ENCODE measurements at places on chromosomes 5 and 9.
A peak's percentile ranks its signal among the peaks of the same experiment; 100 is the strongest.

- DNase-seq: peak; percentile 27
These were observed 3.3 kb downstream of the AFAP1L1 start for GRCh38 chr5:149274939-149275338.

GRCh38 chr5:132506094-132506692 lies 15.6 kb upstream of the IRF1 start:
- DNase-seq: peak; percentile 83

DNA sequence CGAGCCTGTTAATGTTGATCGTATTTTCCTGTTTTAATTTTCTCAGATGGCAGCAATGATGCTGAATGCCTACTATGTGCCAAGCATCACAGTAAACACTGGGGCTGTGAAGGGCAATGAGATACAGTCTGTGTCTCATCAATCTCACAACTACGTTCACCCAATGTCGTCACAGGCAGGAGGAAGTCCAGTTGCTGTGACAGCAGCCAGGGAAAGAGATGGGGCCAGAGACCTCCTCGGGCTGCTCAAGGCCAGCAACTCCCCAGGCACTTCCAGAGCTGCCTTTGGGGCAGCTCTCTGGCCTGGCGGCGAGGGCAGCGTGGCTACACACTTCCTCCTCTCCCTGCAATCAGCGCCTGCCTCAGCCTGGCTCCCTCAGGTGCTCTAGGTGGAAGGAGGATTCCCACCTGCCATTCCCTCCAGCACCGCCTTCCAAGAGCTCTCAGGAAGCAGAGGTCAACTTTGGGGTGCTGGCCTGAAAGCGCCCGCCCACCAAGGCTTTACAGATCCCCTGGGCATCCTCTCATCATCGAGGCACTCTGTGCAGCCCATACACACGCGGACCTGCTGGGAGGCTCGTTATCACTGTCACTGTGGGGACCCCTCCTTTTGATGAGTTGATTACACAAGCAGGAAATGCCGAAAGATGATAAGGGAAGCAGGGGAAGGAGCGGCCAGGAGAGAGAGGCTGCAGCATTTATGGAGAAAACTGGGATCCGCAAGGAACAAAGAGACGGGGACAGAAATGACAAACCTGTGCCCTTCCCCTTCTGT lies 159.2 kb downstream of the ZDHHC21 start:
- DNase-seq: no peak

- DNase-seq: no peak
These were observed 81.9 kb downstream of the APBA1 start for GRCh38 chr9:69590266-69590665.

GRCh38 chr5:36763454-36763853 lies 113.1 kb upstream of the NIPBL start:
- DNase-seq: no peak

GRCh38 chr9:94153905-94154304 lies 69.6 kb downstream of the PTPDC1 start:
- no peak for DNase-seq

DNA sequence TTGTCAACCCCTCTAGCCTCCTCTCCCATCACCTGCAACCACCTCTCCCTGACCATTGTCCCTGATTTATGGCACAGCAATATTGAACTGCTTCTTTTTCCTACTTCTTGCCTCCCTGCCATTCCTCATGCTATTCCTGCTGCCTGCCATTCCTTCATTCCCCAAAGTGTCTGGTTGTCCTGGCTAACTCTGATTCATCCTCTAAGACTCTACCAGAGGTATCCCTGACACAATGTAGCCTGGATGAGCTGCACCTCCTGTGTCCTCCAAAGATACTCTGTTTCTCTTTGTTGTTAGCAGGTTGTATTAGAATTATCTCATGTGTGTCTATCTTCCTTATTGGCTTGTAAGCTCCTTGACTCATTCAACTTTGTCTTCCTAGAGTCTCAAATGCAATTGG lies 53.5 kb upstream of the PTPN3 start:
- DNase-seq: no peak

DNA sequence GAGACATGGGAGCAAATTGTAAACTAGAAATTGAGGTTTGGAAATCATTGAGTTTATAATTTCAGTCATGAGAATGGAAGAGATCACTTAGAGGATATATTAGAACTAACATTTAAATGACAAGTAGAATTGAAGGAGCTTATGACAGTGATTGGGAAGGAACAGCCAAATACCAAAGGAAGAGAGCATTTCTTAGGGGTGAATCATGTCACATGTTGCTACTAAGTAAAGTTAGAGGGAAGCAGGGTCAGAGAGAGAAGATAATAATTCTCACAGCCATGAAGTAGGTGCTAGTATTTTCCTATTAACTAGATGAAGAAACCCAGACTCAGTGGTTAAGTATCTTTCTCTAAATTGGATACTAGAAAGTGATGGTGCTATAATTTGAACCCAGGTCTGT lies 59.3 kb downstream of the COMMD10 start:
- no peak for DNase-seq

DNA sequence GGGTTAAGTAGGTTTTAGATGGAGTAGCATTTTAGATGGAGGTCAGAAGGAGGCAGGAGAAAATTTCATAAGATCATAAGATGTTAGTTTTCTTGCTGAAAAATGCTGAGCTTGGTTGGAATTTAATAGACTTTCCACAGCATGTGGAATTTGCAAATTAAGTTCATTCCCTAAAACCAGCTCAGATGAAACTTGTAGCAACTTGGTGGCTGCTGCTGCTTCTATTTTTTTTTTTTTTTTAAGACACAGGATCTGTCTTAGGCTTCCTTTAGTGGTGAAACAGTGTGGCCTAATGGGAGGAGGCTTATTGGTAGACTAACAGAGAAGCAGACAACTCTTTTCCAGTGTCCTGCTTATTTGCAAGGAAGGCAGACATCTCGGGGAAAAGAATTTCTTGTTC lies 154.5 kb downstream of the AOPEP start:
- no peak for DNase-seq

DNA sequence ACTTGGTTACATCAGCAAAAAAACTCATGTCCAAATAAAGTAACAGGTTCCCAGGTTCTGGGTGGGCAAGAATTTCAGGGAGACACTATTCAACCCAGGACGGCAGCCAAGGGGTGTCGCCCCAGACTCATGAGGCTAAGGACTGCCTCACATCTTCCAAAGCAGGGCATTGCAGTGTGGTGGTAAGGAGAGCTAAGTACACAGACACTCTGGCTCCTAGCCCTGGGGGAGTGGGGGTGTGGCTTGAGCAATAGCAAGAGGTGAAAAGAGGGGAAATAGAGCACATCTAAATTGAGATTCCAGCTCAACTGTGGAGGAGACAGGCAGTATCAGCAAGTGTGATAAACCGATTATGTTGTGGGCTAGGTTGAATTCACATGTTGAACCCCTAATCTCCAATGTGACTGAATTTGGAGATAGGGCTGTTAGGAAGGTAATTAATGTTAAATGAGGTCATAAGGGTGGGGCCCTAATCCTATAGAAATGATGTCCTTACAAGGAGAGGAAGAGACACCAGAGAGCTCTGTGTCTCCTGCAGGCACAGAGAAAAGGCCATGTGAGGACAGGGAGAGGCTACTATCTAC lies 49.9 kb upstream of the MARCHF11 start:
- no peak for DNase-seq

DNA sequence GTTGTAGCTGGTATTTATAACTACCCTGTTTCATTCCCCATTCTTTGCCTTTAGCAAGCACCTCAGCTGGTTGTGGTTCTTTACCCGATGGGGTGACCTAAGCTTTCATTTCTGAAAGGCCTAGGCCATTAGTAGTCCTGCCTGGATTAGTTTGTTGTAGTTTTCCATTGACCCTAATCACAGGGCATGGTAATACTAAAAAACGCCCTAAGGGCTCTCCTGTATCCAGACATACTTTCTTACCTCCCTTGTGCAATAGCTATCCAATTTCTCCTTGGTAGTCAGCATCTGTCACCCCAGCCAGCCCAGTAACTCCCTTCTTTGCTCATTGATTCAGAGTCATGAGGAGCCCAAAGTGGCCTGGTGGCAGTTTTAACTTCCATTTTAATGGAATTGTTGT lies 24.0 kb downstream of the TMOD1 start:
- no peak for DNase-seq

GRCh38 chr5:36879274-36880033 lies 2.9 kb downstream of the NIPBL start:
- DNase-seq: no peak

GRCh38 chr9:86557063-86557766 lies 203.0 kb upstream of the TUT7 start:
- peak; percentile 83 for DNase-seq

DNA sequence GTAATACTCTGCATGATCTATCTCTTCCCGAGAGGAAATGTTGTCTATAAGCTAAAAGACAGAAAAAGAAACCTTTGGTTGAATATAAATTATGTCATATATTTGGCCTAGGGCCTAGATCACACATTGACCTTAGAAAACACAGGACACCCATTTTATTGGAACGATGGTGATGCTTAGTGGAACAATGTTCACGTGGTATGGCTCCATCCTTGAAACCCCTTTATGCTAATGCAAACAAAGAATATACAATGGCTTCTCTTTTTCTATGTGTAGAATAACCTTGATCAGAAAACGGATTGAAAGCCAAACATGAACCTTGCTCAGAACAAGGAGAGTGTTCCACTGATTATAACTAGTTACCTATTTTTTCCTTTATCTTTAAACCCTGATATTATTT lies 24.5 kb downstream of the MRPS27 start:
- no peak for DNase-seq

DNA sequence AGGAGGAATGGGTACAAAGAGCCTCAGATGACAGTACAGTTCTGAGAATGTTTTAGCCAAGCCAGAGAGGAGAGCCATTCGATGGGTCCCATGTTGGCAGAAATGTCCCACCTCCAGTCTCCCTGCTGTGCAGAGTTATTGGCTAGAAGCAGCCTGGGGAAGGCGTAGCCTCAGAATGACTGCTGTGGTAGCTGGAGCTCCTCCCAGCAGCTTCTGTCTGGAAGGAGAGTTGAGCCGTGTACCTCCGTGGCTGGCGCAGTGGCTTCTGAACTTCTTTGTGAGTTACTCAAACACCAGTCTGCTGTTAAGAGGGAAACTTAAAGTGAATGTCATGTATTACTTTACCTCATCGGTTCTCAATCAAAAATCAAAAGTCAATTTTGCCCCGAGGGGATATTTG lies 193.3 kb upstream of the SNX2 start:
- DNase-seq: peak; percentile 37

DNA sequence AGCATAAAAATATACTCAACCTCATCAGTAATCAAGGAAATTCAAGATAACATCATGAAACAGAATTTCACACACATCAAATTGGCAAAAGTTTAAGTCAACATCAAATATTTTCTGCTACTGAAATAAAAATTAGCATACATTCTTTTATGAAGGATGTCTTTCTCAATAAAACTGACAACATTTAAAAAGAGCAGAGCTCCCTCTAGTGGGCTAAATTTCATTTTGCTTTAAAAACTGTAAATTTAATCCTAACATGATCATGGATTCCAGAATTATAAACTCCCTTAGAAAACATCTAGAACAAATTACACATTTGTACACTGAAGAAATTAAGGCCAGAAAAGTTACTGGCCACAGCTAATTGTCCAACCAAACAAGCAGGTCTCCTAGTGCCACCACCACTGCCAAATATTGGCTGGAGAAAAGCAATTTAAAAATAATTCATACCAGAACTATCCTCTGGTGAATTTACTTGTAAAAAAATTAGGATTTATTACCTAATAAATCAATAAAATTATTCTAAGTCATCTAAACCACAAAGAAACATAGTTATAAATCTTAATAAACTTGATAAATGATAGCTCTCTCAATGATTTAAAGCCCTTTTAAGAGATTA lies 31.2 kb downstream of the DEPDC1B start:
- DNase-seq: no peak

DNA sequence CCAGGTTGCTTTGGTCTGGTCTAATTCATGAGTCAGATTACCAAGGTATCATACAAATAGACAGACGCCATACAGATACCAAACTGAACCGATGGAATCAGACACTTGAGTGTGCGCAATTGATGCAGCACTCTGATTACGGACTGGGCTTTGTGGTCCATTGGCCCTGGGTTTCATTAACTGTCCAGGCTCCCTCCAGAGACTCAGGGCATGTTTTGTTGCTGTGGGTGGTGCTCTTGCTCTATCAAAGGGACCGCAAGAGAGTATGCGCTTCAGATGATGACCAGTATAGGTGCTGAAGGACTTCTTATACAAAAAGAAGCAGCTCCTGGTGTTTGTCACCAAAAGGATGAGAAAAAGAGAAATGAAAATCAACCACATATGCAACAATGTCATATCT lies 36.9 kb upstream of the ANKRD55 start:
- no peak for DNase-seq

DNA sequence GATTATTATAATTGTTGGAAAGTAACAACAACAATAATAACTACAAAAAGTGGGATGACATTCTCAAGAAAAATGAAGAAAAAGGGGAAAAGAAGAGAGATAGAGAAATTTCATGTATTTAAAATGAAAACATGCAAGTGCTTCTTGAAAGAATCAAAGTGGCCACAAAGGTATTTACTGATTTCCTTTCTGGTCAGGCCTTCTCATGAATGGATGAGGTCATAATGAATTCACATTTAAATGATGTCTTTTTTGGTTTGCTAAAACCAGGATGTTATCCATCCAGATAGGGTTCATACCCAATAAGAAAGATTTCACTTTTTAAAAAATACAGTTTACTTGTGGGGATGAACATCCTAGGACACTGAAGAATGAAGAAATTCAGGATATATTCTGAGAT lies 446.4 kb upstream of the PTGER4 start:
- no peak for DNase-seq

DNA sequence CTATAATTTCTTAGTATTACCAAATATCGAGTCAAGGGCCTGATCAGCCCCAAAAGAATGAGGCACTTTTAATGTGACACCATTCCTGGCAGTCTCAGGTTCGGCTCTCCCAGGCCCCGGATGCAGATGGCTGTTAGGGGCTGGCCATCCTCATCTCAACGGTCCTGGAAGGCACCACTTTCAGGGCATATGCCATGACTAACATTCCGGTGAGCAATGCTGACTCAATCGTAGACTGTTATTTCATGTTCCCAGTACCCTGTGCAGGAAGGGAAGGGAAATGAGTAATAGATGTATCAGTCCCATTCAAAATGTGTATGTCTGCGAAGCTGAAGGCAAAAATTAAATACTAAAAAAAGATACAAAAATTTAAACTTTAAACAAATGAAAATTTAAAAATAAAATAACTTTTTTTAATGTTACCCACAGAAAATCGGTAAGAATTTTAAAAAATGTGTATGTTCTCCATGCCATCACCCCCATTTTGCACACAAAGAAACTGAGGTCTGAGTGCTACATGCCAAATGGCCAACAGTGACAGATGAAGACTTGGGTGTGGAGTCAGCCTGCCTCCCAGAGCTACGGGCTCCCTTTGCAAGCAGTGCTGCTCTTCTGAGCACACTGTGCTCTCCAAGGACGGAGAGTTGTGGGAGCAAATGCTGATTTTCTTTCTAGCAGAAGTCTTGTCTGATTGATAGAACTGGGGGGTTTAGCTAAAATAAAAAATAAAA lies 79.0 kb downstream of the GLDC start:
- peak; percentile 85 for DNase-seq

GRCh38 chr9:89377411-89377810 lies 59.1 kb downstream of the SECISBP2 start:
- no peak for DNase-seq

Measured in MG63 (cell line).